ENCODE measurements at places on chromosomes 7 and 10.

DNA sequence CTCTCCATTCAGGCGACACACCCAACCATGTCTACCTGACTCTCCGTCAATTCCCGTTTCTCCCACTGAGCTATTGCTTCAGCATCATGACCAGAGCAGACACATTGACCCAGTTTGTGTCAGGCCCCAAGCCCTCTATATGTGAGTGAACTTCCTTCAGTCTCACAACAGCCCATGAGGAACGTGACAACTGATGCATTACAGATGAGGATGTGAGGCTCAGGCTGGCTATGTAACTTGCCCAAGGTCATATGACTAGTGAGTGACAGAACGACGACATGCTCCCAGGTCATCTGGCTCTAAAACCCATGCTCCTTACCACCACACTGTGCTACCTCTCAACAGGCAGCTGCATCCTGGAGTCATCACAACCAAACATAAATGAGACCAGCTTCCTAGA, 3.7 kb downstream of the TMEM140 start:
- H3K4me3 ChIP-seq: no peak overlapping the region
- DNase-seq: no peak
- peak overlapping the region; percentile 94 for H3K27ac ChIP-seq
- peaks cover 20% of the 10 kb centered on the region for H3K4me1 ChIP-seq
- H3K36me3 ChIP-seq: no peaks in the 10 kb centered on the region

DNA sequence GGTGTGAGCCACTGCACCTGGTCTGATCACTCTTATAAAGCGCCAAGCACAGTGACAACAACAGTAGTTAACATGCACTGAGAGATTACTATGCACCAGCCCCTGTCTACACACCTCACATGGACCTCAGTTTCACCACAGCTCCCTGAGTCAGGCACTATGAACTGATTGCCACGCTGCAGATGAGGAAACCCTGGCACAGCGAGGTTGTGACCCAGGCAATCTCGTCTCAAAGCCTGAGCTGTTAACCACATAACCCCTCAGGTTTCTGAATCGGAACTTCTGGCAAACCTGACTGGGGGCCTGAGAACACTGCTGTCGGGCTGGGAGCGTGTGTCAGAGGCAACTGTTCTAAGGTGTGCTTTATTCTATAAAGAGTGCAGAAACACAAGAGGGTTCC, 150.8 kb downstream of the RNF216 start:
- no peaks in the 10 kb centered on the region for H3K36me3 ChIP-seq
- H3K27me3 ChIP-seq: no peaks in the 10 kb centered on the region
- no peak overlapping the region for H3K27ac ChIP-seq

DNA sequence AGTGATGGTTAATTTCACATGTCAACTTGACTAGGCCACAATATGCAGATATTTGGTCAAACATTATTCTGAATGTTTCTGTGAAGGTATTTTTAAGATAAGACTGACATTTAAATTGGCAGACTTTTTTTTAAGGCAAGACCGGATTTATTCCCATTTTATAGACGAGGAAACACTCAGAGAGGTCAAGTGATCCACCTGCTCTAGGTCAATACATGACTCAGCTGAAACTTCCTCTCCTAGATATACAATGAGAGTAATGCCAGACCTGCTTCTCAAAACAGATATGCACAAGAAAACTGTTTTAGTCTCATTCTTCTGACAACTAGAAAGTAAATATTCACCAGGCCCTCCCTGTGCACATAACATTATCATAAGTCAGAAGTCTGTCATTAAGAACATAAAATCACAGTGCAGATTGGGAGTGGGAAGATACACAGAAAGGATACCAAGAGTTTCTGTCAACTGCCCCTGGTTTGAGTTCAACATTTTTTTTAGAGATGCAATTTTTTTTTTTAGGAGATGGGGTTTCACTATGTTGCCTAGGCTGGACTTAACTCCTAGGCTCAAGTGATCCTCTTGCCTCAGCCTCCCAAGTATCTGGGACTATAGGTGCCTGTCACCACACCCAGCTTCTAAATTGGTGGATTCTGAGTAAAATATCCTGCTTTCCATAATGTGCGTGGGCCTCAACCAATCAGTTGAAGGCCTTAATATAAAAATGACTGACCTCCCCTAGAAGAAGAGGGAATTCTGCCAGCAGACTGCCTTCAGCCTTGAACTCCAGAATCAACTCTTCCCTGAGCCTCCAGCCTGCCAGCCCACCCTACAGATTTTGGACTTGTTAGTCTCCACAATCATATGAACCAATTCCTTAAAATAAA, 121.4 kb downstream of the ZFAND4 start:
- H3K4me1 ChIP-seq: no peaks in the 10 kb centered on the region
- peaks cover 8% of the 10 kb centered on the region for H3K36me3 ChIP-seq
- H3K4me3 ChIP-seq: no peak overlapping the region
- H3K27me3 ChIP-seq: no peaks in the 10 kb centered on the region
- H3K27ac ChIP-seq: no peak overlapping the region
- DNase-seq: no peak

GRCh38 chr10:24305551-24306506, 96.9 kb downstream of the KIAA1217 start:
- H3K27me3 ChIP-seq: no peaks in the 10 kb centered on the region
- DNase-seq: no peak
- H3K36me3 ChIP-seq: no peaks in the 10 kb centered on the region
- no peaks in the 10 kb centered on the region for H3K4me1 ChIP-seq
- H3K27ac ChIP-seq: peak overlapping the region; percentile 61
- H3K4me3 ChIP-seq: no peak overlapping the region

DNA sequence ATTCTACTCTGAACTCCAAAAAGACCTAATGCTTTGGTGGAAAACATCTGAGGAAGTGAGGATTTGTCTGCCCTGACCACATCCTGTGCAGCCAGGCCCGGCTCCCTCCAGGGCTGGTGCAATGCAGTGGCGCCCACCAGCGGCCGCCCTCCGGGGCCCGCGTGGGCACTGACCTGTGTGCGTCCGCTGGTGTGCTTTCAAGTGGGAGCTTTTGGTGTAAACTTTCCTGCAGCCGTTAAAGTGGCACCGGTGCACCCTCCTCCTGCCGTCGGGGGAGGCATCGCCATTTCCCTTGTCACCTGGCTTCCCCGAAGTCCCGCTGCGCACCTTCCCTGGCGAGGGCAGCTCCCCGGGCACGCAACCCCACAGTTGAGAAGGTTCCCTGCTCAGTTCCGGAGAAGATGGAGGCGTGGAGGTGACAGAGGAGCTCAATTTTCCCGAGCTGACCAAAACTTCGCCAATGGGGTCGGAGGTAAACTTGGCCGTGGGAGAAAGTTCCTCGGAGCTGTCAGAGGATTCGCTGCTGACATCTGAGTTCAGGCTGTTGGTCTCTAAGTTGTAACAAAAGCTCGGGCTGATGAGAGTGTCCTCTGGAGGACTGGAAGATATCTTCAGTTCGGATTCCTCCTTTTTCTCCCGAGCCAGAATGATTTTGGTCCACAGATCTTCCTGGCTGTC, 3.4 kb downstream of the KLF6 start:
- no peaks in the 10 kb centered on the region for H3K27me3 ChIP-seq
- H3K4me1 ChIP-seq: peaks cover 24% of the 10 kb centered on the region
- peaks cover 44% of the 10 kb centered on the region for H3K36me3 ChIP-seq
- peak; percentile 81 for DNase-seq

DNA sequence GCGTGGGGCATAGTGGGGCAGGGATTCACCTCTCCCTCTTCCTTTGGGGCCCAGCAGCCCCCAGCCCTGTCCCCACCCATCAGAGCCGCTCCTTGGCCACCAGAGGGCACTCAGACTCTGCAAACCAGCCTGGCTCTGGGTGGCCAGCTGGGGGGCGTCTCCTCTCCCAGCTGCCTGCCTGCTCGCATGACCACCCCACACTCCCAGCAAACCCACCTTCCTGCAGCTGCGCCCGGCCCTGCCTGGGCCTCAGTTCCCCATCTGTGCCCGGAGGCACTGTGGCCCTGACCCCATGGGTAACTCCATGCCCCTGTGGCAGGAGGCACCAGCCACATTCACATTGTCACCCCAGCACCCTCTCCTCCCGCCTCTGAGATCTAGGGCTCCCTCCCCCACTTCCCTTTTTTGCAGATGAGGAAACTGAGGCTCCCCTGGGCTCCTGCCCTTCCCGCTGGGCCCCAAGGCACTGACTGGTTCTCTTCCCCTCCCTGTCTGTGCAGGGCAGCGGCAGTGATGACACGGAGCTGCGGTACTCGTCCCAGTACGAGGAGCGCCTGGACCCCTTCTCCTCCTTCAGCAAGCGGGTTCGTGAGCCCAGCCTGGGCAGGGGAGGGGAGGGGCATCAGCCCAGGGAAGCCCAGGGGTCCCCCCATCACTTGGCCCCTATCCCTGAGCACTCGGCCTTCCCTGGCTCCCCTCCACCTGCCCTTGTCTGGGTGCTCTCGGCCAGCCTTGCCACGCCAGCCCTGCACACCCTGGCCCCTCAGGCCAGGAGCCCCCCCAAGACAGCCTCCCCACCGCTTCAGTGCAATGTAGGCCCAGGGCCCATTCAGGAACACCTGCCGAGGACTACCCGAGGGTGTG, 6.9 kb upstream of the SH2B2 start:
- H3K36me3 ChIP-seq: no peaks in the 10 kb centered on the region
- DNase-seq: no peak
- H3K27ac ChIP-seq: no peak overlapping the region
- no peaks in the 10 kb centered on the region for H3K27me3 ChIP-seq
- no peaks in the 10 kb centered on the region for H3K4me1 ChIP-seq

GRCh38 chr10:114174695-114175188, 739 bp upstream of the CCDC186 start:
- H3K4me1 ChIP-seq: no peaks in the 10 kb centered on the region
- DNase-seq: no peak
- H3K36me3 ChIP-seq: no peaks in the 10 kb centered on the region
- peak overlapping the region; percentile 87 for H3K4me3 ChIP-seq
- no peaks in the 10 kb centered on the region for H3K27me3 ChIP-seq

GRCh38 chr7:134927076-134927475, 59.2 kb upstream of the AGBL3 start:
- H3K27ac ChIP-seq: no peak overlapping the region
- peaks cover 8% of the 10 kb centered on the region for H3K4me1 ChIP-seq
- no peak for DNase-seq
- H3K36me3 ChIP-seq: peaks cover 15% of the 10 kb centered on the region
- H3K4me3 ChIP-seq: no peak overlapping the region
- H3K27me3 ChIP-seq: no peaks in the 10 kb centered on the region

- H3K27me3 ChIP-seq: no peaks in the 10 kb centered on the region
- H3K36me3 ChIP-seq: no peaks in the 10 kb centered on the region
- DNase-seq: no peak
- no peak overlapping the region for H3K27ac ChIP-seq
- peaks cover 4% of the 10 kb centered on the region for H3K4me1 ChIP-seq
- H3K4me3 ChIP-seq: no peak overlapping the region
Observed at GRCh38 chr10:27526242-27526641, 22.1 kb downstream of the RAB18 start.

DNA sequence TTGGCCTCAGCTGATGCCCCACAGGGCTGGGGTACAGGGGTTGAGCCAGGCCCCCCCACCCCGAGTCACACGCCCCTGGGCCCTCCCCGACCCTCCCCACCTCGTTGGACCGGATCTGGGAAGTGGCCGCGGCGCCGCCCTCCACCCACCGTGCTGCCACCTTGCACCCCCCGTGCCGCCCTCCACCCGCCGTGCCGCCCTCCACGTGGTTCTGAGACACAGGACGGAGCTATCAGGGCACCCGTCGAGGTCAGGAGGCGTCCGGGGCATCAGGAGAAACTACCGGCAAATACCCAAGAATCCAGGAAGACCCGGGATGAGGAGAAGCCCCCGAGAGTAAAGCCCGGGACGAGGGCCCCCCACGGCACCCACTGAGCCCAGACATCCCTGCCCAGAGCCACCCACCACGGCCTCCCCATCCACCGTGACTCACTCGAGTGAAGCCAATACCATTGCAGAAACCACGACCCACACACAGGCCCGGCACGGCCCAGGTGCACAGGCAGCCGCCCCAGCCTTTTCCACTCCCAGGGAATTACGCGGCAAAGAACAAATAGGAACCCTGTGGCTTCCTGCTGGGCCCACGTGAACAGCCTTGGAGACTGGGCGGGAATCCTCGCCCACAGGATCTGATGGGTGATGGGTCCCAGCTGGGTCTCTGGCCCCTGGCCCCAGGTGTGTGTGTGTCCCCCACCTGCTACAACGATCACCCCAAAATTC, 34.0 kb downstream of the ADAP1 start:
- peak; percentile 4 for DNase-seq
- no peaks in the 10 kb centered on the region for H3K36me3 ChIP-seq
- no peaks in the 10 kb centered on the region for H3K27me3 ChIP-seq
- no peak overlapping the region for H3K4me3 ChIP-seq

- no peaks in the 10 kb centered on the region for H3K4me1 ChIP-seq
- no peaks in the 10 kb centered on the region for H3K27me3 ChIP-seq
- DNase-seq: no peak
- H3K4me3 ChIP-seq: no peak overlapping the region
- no peaks in the 10 kb centered on the region for H3K36me3 ChIP-seq
- H3K27ac ChIP-seq: no peak overlapping the region
Observed at GRCh38 chr7:116836911-116837310, 25.5 kb upstream of the CAPZA2 start.

- H3K27me3 ChIP-seq: no peaks in the 10 kb centered on the region
- no peak overlapping the region for H3K27ac ChIP-seq
- no peak for DNase-seq
Observed at GRCh38 chr7:130024390-130024789, 26.8 kb downstream of the ZC3HC1 start.

DNA sequence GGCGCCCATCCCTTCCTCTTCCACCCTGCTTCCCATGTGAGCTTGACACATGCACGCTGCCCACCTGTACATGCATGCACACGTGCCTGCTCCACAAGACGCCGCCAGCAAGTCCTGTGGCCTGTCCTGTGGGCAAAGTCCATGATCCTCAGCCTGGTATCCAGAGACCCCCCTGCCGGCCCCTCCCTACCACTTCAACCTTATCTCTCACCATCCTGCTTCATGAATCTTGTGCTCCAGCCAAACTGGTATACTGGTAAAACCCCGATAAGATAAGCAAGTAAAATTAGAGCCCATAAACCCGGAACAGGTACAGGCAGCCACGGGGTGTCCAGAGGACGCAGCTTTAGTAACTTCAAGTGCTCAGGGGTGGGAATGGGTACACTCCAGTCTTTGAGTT, 11.8 kb upstream of the TBXAS1 start:
- H3K27me3 ChIP-seq: no peaks in the 10 kb centered on the region
- H3K4me3 ChIP-seq: no peak overlapping the region
- H3K27ac ChIP-seq: no peak overlapping the region

GRCh38 chr7:41779918-41780317, 77.0 kb upstream of the INHBA start:
- no peak overlapping the region for H3K4me3 ChIP-seq
- H3K4me1 ChIP-seq: no peaks in the 10 kb centered on the region
- no peak overlapping the region for H3K27ac ChIP-seq
- H3K27me3 ChIP-seq: no peaks in the 10 kb centered on the region

Measured in ascending aorta (tissue), 2 donors.